ENCODE measurements at places on chromosomes 16 and 17.

DNA sequence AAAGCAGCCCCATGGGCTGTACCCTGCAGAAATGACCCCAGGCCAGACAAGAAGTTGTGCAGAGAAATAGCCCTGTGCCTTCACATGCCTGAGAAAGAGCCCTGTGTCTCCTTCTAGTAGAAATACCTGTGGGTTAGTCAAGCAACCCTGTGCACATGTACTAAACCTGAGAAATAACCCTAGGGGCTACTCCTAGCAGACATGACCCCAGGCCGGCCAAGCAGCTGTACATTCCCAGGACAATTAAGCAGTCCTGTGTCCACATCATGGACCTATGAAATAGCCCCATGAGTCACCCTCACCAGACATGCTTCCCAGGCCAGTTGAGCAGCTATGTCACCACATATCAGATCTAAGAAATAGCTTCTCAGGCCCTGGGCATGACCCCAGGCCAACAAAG lies 519.7 kb upstream of the CA10 start:
- DNase-seq: no peak

DNA sequence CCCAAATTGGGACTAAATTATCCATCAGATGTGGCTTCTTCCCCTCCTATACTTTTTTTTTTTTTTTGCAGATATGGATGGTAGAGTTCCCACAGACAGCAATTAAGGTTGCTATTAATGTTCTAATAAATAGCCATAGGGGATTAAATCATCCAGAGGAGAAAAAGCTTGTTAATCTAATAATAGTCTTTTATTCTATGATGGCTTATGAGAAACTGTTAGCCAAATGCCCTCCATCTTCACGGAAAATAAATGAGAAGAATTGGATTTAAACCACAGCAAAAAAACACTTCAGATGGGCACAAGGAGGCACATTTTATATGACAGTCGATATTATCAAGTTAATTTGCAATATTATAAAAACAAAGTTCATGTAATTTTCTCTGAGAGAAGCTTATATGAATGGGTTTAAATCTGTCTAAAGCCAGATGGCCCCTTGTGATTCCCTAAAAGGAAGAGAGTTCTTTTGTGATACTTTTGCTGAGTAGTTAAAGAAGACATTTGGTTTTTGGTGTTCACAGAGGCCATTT lies 5.1 kb upstream of the CAPNS2 start:
- DNase-seq: no peak

- DNase-seq: no peak
These were observed 645 bp upstream of the GFOD2 start for GRCh38 chr16:67719778-67720144.

DNA sequence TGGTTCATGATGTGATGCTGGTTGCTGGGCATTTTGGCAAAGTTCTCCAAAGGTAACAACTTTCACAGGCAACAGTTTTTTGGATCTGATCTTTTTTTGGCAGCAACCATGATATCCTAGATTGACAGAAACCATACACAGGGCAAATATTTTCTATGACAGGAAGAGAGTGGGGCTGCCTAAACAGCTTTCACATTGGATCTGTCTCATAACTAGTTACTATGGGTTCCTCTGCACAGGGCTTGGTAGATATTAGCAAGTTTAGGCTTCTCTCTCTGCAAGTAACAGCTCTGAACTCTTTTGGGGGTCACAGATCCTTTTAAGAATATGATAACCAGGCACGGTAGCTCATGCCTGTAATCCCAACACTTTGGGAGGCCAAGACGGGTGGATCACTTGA lies 28.6 kb downstream of the COG4 start:
- DNase-seq: no peak

DNA sequence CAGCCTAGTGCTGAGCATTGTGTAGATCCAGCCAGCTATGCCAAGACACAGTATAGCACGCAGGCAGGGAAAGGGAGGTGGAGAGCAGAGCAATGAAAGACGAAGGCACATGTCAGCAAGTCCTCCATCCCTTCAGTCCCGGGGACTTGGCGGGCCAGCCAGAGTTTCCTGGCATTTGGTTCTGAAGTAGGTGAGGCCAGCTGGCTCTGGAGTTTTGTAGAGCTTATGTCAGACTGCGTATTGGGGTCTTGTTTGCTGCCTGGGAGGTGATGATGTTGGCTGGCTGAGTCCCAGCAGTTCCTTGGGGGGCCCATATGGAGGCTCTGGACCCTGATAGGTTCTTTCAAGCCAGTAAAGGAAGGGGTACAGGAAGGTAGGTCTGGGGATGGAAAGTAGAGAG lies 55.7 kb upstream of the AKTIP start:
- DNase-seq: no peak

DNA sequence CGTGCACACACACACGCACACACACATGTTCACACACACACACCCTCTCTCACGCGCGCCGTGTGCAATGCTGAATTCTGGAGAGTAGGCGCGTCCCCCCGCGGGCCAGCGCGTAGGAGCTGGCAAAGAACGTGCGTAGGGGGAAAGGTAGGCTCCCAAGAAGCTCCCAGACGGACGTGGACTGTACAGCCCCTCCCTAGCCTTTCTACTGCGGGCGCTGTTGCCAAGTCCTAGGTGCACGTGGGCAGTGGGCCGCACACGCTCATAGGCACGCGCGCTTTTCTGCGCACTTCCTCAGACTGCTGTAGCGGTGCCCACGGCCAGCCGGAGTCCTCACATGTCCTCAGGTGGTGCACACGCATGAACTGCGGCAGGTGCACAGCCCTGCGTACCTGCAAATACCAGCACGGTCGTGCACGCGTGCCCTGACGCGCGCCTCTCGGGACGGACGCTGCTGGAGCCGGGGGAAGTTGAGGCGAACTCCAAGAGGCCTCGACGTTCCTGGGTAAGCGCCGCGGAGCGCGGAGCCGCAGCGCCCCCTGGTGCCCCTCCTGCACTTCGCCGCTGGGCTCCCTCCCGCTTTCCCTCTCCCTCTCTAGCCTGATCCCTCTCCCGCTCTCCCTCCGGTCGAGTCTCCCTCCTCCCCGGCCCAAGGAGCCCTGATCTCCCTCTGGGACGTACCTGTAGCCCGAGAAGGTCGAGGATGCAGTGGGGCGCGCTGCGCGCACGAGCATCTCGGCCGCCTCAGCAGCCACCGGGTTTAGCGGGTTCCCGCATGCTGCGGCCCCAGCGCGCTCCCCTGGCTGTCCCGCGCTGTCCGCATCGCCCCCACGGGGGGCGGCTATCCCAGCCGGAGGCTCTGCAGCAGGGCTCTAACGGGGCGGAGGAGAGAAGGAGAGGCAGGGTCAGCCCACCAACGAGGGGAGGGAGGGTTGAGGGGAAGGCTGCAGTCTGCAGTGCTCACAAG lies 749 bp downstream of the GRIN2A start:
- no peak for DNase-seq

DNA sequence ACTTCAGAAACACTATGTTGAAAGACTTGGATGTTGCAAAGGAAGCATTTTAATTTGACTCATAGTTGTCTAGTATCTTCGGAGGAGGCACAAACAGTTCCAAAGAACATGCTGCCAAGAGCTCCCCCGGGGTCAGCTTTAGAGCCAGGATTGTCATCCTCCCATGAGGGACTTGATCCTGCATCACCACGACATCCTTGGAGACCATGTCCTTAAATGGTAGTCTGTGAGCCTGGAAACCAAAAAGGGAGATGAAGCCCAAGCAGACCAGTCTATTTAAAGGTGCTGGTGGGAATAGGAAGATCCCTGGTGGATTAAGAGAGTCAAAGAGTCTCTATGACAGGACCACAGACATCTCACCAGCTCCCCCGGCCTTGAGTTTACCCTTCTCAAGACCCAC lies 33.3 kb upstream of the DYNLRB2 start:
- DNase-seq: no peak

- no peak for DNase-seq
These were observed 7.9 kb downstream of the KRT37 start for GRCh38 chr17:41416479-41416878.

- DNase-seq: no peak
These were observed 167.1 kb upstream of the FOXF1 start for GRCh38 chr16:86343027-86343795.

DNA sequence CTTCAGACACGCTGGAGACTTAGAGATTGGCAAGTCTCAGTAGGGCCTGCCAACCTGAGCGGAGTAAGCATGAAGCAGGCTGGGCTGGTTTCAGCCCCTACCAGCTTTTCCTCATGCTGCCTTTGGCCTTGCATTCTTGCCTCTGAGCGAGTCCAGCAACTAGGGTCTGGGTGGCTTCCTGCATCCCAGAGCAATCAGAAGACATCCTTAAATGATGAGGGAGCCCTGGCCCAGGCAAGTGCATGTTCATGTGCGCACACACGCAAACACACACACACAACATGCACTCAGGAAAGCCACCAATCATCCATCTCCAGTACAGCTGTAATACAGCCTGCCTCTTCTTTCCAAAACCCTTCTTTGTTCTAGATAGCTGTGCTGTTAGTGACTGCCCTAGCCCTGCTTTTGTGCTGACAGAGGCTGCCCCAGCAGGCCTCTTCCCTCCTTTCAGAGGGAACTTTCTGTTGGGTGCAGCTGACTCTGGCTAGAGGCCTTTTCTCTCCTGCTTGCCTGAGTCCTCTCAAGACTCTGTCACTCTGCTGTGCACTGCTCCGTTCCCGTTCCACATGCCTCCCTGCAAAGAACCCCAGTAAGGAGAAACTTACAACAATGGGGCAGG lies 30.7 kb upstream of the TBX2 start:
- no peak for DNase-seq
